ENCODE measurements at places on chromosomes 3 and 15.

DNA sequence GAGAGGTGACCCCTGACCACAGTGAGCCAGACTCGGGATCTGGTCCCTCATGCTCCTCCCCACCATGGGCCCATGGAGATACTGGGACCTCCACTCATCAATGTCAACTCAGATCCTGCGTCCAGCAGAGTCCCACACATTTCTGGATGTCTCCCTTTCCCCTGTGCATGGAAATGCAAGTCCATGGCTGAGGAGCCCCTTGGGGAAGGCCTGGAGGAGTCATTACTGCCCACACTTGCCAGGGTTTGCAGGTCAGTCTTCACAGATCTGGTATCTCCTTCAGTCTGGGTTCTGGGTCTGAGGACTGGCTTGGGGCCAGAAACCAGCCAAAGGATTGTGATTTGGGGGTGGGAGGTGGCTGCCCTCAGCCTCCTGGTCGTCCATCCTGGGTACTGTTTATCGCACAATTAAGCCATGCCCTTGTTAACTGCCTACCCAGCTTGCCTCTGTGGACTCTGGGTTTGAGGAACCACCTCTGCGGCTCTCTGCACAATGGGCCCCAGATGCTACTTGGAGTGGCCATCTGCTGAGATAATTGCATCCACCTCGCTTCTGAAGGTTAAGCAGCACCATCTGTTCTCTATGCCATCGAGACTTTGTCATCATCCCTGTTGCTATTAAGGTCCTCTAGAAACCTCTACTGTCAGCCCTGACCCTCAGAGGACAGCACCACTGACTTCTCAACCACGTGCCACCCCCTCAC, 49.9 kb upstream of the KLF13 start:
- DNase-seq = no peak

DNA sequence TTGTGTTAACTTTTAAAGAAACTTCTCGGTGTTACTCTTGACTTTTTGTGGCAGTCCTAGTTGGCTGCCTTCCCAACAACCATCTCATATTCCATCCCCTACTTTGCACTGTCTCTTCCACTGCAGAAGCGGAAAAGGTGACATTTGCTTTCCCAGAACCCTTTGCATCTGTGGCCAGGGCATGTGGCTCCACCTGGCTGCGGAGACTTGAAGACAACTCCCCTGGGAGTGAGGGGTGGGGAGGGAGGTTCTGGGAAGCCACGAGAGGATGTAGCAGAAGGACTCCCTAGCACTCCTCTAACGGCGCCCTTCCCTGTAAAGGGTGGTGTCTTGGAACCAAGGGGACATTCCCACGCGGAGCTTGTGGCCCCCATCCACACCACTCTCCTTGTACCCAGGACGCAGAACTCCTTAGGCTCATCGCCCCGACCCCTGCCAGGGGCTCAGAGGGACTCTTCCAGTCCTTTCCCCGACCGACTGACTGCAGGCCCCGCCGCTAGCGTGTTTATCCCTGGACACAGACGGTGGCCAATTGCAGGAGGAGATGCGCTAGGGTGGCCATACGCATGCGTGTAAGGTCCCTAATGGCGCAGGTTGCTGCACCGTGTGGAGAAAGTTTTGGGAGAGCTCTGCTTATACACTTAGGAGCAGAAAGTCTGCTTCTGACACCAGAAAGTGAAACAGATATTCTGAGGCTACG, 33.2 kb upstream of the SECISBP2L start:
- DNase-seq = no peak

DNA sequence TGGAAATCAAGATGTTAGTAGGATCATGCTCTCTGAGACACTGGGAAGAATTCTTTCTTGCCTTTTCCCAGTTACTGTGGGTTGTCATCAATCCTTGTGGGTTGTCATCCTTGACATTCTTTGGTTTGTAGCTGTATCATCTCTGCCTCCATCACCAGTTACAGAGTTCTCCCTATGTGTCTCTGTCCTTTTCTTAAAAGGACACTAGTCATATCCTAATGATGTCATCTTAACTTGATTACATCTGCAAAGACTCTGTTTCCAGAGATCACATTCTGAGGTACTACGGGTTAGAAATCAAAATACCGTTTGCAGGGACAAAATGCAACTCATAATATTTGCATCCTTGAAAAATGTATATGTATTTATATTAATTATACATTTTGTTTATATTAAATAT, 500.4 kb downstream of the ZBBX start:
- no peak for DNase-seq

DNA sequence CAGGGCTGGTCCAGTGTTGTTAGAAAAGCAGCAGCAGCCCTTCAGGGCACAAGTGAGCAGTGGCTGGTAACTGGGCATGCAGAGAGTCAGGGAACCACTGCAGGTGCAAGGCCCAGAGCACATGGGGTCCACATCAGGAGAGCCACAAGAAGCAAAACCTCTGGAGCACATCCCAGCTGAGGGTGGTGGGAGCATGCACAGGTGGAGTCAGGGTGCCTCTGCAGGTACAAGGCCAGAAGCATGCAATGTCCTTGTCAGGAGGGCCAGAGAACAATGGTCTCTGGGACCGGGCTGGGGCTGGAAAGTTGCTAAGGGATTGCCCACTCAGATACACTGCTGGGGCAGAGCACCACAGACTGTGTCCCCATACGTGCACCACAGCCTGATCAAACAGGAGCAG, 226.1 kb upstream of the UBE2E2 start:
- DNase-seq = no peak

DNA sequence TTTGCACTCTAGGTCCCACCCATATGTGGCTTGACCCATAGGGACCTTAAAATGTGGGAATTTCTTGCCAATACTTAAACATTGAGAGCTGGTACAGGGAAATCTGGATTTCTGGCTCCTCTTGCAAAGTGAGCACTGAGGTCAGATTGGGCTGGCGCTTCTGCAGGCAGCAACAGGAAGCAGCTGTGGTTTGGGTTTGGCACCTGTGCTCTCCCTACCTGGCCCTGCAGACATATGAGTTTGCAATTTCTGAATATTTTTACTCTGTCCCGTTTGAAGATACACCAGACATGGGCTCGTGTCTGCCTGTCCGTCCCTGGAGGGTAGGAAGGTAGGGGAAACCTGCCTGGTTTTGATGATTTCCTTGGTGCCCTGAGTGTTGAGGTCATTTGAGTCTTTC, 74.8 kb upstream of the SEC13 start:
- no peak for DNase-seq

DNA sequence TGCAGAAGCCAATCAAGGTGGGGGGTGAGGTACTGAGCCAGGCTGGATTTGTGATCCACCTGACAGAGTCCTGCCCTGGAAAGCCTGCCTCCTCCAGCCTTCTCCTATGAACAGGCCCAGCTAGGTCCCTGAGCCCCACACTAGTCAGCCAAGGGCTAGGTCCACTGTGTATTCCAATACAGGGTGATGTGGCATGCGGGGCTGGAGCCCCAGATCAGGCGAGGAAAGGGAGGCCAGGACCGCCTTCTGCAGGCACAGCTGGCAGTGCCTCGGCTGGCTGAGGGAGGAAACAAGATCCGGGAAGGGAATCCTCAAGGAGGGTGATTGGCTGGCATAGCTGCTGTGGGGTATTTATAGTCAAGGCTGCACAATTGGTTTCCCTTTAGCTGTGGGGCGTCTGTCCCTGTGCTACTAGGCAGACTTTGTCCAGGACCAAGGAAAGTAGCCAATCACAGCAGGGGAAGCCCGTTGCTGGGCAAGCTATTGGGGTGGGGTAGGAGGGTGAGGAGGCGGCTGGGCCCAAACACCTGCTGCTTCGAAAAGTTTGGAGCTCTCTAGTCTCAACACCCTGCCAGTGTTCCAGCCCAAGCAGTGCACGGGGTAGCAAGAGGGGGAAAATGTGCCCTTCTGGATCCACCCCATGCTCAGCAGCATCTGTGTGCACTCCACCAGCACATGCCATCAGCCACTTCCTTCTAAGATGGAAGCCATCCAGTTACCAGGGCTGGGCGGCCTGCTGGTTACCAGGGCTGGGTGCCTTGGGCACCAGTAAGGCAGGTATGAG, 5.9 kb downstream of the KY start:
- DNase-seq = no peak

- peak; percentile 84 for DNase-seq
Observed at GRCh38 chr3:194536871-194537637, 50.3 kb upstream of the ATP13A3 start.

- no peak for DNase-seq
Observed at GRCh38 chr3:42042747-42043098, 48.4 kb upstream of the TRAK1 start.

DNA sequence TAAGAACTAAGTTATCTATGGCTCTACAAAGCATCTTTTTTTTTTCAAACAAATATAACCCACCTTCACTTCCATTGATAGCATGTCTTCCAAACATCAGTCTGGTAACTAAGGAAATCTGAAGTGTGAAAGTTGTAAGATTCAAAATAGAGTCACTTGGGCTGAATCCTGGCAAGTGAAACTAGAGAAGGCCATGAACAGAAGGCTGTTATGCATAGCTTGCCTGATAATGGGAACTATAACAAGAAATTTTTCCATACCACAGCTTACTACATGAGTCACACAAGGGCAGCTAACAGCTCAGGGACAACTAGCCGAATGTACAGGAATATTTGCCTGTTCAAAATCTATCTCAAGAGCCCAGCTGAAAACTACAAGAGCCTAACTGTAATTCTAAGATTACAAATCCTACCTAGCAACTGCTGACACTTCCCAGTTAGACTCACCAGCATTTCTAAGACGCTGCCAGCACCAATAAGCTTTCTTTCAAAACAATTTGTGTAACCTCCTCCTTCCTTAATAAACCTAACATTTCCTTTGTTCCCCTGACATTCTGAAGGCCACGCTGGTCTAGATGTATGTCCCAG, 1066.5 kb downstream of the PLOD2 start:
- DNase-seq = peak; percentile 48

GRCh38 chr3:124895756-124896155, 8.6 kb upstream of the ITGB5 start:
- DNase-seq = no peak
